Liver (tissue), 10 donors: ENCODE measurements at places on chromosomes 7 and 10.

GRCh38 chr10:88991899-88992320 lies 1.3 kb downstream of the FAS start:
- DNase-seq: no peak

GRCh38 chr7:105988276-105988675 lies 25.2 kb downstream of the CDHR3 start:
- no peak for DNase-seq

DNA sequence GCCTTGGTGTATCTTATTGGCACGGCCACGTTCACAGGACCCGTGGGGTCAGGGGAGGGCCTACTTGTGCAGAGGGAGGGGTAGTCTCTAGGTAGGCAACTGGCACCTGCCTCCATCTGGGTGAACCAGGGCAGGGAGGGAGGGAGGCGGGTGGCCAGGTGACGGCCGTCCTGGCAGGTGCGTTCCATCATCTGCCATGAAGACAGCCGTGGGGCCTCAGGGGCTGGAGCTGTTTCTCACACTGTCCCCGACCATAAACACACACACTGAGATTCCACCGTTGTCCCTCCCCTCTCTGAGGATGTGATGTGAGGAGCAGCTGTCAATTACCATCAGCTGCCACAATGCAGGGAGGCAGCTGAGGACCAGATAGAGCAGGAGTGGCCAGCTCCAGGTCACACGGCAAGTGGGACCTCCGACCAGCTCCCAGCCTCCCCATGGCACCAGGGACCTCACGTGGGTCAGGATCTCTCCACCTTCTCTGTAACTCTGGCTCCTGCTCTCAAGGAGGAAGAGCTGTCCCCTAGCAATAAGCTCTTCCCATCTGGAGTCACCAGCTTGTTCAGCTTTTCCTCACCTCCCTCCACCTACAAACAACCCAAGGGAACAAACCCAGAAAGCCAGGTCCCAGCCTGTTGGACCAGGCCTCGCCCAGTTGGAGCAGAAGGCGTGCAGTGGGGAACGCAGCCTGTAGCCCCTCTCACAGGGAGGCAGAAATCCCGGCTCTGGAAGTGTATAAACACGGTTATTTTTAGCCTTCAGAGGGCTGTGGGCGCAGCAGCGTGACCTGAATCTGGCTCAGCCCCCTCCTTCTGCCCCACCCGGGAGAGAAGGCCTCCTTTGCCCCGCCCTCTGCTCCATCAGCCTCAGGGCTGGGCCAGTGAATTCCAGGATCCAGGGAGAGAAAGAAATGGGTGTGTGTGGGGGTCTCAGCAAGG lies 33.1 kb downstream of the ZMIZ1 start:
- no peak for DNase-seq

DNA sequence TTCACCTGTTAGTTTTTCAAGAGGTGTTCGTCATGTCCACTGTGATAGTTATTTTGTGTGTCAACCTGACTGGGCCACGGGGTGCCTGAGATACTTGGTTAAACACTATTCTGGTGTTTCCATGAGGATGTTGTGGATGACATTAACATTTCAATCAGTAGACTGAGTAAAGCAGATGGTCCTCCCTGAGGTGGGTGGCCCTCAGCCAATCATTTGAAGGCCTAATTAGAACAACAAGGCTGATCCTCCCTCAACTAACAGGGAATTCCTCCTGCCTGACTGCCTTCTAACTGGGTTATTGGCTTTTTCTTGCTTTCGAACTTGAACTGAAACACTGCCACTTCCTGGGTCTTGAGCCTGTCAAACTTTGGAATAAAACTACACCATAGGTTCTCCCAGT lies 75.8 kb downstream of the ENO4 start:
- DNase-seq: no peak

DNA sequence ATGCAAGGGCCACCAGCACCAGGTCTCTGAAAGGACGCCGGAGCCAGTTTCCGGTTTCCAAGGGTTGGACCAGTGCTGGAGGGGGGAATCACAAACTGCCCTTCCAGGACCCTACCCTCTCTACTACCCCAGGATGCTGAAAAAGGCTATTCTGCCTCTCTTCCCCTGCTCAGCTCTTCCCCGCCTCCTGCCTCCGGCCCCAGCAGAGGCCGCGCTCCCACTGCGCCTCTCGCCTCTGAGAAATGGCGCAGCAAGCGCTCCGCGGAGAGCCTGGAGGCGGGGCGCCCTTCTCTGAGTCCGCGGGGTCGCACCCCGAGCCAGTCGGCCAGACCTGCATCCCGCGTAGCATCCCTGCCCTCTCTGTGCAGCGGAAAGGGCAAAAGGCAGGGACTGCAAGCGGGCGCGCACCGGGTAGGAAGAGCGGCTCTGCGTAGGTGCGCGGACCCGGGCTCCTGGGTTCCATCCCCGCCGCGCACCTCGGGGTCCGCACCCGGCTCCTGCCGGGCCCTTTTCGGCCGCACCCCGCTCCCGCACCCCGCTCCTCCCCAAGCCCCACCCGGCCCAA lies 476 bp upstream of the RET start:
- DNase-seq: no peak

GRCh38 chr7:23955145-23955544 lies 245.1 kb downstream of the STK31 start:
- no peak for DNase-seq

- no peak for DNase-seq
Observed at GRCh38 chr10:98086837-98087708, 47.4 kb upstream of the R3HCC1L start.

- DNase-seq: no peak
Observed at GRCh38 chr10:121594076-121594475, 4.2 kb downstream of the FGFR2 start.

DNA sequence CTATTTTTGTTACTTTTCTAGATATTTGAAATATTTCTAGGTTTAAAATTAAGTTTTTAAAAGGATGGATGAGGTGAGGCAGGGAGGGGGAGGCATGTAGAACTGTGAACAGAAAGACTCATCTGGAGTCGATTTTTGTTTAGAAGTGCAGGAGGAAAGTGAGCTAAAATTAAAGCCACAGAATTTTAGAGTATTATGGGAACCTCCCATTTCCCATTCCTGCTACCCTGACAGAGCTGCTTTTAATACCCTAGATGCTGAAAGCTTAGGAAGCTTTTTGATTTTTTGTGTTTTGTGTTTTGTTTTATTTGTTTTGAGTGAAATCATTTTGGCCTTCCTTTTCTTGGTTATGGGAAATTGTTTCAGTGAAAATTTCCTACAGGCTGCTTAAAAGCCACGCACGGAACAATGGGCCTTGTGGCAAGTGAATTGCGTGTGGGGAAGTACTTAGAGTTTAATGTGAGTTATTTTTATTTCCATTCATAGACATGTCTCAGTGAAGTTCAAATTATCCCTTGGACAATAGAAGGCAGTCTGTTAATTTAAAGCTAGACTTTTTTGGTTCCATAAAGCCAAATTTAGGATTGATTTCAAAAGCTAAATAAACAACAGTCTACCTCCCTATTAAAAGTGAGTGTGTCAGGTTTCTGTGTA lies 102.0 kb upstream of the HDAC9 start:
- no peak for DNase-seq

DNA sequence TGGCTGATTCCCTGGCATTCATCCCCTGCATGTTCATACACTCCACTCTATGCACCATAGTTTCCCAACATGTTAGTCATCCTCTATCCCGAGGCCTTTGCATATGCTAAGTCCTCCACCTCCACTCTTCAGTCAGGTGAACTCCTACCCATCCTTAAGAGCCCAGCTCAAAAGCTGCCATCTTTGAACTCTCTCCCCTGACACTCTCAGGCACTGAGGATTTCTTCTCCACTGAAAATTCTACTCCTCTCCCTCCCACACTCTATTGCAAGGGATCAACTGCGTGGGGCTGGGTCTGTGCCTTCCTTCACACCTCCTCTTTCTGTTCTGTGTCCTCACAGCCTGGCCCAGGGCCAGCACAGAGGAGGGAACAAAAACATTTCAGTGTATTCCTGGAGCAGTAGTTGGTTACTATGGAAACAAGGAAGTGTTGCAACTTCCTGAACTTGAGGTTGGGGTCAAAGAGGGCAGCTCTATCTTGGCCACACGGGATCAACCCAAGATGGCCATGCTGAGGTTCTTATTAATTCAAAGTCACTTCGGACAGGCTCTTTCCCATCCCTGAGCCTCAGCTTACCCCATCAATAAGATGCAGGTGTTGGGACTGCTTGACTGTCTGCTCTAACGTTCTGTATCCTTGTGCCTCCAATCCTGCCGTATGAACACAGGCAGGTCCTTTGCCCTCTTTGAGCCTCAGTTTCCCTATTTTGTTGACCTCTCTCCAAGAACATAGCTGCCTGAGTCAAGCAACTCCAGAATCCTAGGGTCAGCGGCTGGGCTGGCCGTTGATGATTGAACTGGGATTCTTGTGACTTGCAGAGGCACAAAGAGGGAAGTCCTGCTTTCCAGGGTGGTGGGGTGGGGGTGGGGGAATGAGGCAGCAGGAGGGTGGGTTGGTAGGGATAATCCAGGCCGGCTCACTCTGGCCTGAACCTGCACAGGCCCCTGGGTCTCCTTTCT lies 15.5 kb downstream of the ZMIZ1 start:
- DNase-seq: peak; percentile 78

GRCh38 chr7:77327932-77328628 lies 88.1 kb downstream of the GSAP start:
- no peak for DNase-seq

DNA sequence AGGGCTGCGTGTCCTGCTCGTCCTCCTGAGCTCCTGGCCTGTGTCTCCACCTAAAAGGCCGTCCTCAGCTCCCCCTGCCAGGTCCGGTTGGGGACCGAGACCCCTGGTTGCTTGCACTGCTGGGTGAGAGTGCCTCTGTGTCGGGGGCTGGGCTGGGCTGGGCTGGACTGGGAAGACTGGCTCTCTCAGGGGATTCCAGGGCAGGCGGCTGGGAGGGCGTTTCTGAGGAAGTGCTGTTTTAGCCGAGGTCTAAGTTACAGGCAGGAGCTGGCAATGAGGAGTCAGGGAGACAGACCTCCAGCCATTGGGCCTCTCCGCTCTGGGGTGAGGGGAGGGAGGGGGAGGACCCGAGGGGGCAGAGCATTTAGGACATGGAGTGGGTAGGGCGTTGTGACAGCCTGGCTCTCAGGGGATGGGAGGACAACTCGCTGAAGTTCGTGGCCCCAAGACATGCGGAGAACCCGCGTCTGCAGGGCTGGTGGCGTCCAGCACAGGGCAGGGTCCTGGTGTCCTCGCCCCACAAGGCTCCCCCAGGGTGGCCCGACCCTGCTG lies 20.9 kb downstream of the FOXK1 start:
- no peak for DNase-seq

- DNase-seq: no peak
Observed at GRCh38 chr7:2510130-2510776, 9.3 kb upstream of the LFNG start.

DNA sequence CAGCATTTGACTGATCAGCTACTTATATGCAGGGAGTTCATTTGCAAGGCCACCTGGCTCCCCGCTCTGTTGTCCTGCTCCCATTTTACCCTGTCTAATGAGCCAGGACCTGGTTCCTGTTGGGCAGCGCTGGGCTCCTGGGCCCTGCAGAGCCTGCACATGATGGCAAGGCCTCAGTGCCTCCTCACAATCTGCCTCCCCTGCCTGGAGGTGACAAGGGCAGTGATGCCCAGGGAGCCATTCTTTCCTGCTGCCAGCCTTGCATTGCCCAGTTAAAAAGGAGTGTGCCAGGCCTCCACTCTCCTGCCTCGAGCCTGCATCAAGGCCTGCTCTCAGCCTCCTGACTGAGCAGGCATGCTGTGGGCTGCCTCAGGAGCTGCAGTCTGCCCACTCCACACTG lies 28.5 kb downstream of the CHAT start:
- DNase-seq: no peak

- DNase-seq: no peak
Observed at GRCh38 chr7:38276096-38276877, 2.9 kb upstream of the TARP start.

GRCh38 chr7:116242178-116242577 lies 31.8 kb downstream of the TES start:
- DNase-seq: no peak

GRCh38 chr7:155490697-155491628 lies 33.0 kb downstream of the EN2 start:
- no peak for DNase-seq

- no peak for DNase-seq
Observed at GRCh38 chr10:87671139-87671815, 11.6 kb downstream of the PAPSS2 start.

DNA sequence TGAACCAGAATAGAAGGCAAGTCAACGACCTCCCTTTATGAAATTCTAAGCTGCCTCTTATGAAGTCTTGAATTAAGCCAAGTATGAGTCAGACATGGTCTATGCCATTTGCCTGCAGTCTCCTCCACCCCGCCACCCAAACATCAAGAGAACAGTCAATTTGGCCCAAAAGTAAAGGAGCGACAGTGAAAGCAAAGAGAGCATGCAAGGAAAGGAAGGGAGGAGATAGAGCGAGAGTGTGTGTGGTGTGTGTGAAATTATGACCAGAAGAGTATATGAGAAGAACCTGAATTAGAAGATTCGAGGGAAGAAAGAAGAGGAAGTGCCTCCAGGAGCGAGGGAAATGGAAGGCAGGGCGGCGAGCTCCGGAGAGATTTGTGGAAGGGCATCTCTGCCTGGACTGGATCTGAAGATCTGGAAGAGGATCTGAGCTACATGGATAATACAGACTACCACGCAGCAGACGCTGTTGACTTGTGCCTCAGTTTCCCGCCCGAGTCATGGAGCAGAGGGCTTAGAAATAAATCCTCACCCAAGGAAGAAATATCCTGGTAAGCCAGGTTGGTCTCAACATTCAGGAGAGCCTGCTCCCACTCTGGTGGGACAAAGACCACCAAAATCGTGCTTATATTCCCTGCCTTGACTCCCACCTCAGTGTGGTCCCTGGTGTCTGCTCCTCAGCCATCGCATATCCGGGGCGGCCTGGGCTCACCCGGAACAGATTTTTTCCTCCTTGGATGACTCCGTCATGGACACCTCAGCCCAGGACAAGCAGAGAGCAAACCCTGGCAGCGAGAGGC lies 459 bp downstream of the ZDHHC6 start:
- DNase-seq: no peak

DNA sequence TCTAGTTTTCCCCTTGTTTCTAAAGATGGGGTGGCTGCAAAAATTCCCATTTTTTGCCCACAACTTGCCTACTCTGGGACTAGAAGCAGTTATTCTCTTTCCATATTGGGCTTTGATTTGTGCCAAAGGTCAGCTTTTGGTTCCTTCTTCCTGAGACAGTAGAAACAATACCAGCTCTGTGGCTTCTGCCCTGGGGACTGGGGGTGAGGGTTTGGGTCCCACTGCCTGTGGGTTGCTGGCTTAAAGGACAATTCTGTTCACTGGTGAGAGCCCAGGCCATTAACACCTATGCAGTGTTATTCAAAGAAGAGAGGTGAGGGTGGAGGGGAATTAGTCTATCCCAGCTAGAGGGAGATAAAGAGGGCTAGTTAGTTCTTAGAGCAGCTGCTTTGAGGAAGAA lies 171.5 kb downstream of the CPEB3 start:
- no peak for DNase-seq

DNA sequence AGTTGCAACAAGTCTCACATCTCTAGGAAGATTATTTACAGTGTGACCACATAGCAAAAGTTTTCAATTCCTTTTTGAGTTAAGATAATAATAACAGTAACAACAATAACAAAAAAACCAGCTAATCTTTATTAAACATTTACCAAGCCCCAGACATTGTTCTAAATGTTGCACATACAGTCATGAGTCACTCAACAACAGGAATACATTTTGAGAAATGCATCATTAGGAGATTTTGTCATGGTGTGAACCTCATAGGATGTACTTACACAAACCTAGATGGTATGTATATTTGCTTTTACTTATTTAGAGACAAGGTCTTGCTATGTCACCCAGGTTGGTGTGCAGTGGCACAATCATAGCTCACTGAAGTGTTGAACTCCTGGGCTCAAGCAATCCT lies 52.0 kb downstream of the SPAM1 start:
- no peak for DNase-seq

- no peak for DNase-seq
Observed at GRCh38 chr7:17021205-17021604, 139.4 kb upstream of the AGR3 start.
